ENCODE measurements at places on chromosomes 12 and 14. TPM values are rescaled to one million over a fixed set of nuclear protein-coding genes. Genes with fewer than 3 reads are reported as not detected.

The ACRBP gene
- 1.2 TPM for total RNA-seq

DNA sequence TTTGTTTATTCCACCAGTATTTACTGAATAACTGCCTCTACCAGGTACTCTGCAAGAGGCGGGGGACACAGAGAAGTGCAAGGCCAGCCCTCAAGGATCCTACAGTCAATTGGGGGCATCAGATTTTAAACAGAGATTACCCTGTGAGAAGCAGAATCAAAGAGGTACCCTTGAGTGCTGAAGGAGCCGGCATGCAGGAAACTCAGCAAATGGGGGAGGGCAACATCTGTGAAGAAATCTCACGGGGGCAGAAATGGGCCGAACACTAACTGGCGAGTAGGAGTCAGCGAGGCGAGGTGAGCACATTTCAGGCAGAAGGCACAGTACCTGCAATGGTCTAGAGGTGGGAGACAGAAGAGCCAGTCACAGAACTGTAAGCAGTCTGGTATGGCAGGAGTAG lies 9.0 kb downstream of the GALNT6 start:
- no peaks in the 10 kb centered on the region for H3K27me3 ChIP-seq
- peaks cover 48% of the 10 kb centered on the region for H3K36me3 ChIP-seq
- DNase-seq = no peak
- H3K4me3 ChIP-seq = no peak overlapping the region

GRCh38 chr12:57990241-57990883 lies 49.0 kb downstream of the ATP23 start:
- no peak overlapping the region for H3K4me3 ChIP-seq
- H3K27ac ChIP-seq = no peak overlapping the region
- no peaks in the 10 kb centered on the region for H3K36me3 ChIP-seq
- no peak for DNase-seq
- no peaks in the 10 kb centered on the region for H3K4me1 ChIP-seq

GRCh38 chr12:31227401-31227981 lies 98.5 kb downstream of the SINHCAF start:
- no peak overlapping the region for H3K4me3 ChIP-seq
- no peak overlapping the region for H3K27ac ChIP-seq
- no peaks in the 10 kb centered on the region for H3K4me1 ChIP-seq
- no peaks in the 10 kb centered on the region for H3K27me3 ChIP-seq
- DNase-seq = no peak
